ENCODE measurements at places on chromosomes 3 and 15.
A peak's percentile ranks its signal among the peaks of the same experiment; 100 is the strongest.

DNA sequence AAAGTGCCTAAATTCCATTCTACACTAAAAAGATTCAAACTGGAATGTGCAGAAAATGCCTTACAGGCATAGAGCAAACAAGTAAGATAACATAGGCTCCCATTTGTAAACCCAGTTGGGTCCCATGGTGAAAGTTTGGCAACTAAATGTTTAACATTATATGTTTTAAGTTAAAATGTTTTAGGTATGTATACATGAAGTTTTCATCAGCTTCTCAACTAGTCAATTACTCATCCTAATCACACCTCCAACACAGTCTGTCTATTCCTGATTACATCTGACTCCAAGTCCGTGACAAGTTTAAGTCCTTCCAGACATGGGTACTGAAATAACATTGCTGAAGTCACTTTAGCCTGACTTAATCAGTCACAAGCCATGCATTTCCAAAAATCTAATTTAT lies 25.0 kb downstream of the MYLK start:
- no peak for DNase-seq

- DNase-seq, result peak; percentile 87
Measured at GRCh38 chr15:67120839-67121643, 55.6 kb downstream of the SMAD3 start.

DNA sequence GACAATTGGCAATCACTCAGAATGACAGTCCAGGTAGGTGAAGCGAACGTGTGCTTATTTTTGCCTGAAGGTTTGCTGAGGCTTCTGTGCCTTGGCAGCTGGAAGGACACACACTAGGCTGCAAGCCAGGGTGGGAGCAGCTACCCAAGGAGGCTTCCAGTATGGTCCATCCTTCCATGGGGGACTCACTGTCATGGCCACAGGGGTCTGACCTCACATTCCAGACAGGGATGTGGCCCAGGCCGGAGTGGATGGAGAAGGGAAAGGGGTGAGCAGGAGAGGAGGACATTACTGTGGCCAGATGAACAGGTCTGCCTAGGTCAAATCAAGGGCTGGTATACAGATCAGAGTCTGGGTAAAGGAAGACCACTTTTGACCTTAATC lies 247.7 kb downstream of the ADAMTS17 start:
- no peak for DNase-seq

GRCh38 chr15:77898811-77899730 lies 178.4 kb downstream of the TBC1D2B start:
- DNase-seq, result no peak

DNA sequence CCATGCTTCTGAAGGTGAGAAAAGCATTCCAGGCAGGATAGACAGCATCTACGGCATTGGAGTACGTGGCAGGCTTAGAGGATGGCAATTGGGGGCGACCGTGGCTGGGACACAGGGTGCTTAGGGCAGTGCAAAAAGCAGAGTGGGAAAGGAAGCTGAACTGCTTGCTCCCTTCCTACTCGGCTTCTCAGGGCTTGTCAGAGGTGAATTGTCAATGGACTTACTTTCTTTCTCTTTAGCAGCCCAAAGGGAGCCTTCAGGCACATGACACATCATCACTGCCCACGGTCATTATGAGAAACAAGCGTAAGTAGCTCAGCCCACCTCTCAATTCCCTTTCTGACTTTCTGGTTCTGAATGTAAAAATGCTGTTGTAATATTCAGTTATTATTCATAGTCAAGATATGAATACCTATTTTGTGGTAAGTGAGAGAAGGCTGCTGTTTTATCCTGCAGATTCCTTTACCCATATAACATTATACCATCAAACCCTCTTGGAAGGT lies 84.3 kb downstream of the KLHL25 start:
- DNase-seq, result no peak

GRCh38 chr15:49145651-49146609 lies 9.5 kb downstream of the COPS2 start:
- peak; percentile 12 for DNase-seq
